ENCODE measurements at places on chromosomes 3 and 15.

- DNase-seq, result no peak
Observed at GRCh38 chr15:50624616-50625168, 61.9 kb downstream of the TRPM7 start.

DNA sequence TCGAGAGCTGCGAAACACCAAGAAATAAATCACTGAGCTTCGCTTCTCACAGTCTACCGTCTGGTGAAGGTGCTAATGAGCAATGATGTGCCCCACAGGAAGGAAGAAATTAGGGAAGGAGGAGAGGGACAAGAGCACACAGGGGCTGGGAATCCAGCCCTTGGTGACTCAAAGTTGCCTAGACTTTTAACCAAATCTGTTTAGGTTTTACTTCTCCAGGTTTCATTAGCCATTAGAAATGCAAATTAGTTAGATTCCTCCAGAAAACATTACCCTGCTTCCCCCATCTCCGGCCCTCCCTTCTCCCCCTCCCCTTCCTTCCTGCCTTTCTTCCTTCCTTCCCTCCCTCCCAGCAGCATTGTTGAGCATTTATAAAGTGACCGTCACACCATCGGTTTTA lies 59.3 kb upstream of the UBE2E1 start:
- no peak for DNase-seq

DNA sequence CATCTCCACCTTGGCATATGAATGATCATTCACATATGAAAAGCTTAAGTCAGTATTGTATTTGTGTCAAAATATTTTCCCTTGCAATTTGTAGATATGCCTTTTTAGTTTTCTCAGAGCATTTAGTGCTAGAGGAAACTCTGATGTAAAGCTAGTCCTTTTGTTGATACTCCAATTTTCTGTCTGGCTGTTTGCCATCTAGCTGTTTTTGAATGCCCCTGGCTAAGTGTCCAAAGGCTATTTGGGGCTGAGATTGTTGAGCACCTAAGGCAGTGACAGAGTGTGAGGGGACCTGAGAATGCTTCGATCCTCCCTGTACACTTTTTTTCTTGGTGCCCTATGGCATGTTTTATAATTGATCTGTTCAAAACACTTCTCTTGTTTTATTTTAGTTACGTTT lies 3.1 kb downstream of the SLC51B start:
- DNase-seq, result no peak

DNA sequence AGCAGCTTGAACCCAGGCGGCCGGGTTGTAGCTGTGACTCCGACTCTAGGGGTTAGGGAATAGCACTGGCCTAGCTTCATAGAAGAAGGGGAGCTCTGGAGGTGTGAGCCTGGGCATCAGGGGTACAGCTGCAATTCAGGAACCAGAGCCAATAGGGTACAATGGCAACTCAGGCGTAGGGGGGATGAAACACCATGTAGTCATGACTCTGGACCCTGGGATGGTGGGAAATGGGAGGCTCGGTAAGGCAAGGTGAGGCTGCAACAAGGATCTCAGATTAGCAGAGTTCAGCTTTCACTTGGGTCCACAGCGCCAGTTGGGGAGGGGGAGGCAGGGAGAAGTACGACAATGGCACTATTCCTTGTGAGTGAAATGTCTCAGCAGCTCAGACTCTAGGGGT lies 210.2 kb upstream of the LYSMD4 start:
- DNase-seq, result no peak

DNA sequence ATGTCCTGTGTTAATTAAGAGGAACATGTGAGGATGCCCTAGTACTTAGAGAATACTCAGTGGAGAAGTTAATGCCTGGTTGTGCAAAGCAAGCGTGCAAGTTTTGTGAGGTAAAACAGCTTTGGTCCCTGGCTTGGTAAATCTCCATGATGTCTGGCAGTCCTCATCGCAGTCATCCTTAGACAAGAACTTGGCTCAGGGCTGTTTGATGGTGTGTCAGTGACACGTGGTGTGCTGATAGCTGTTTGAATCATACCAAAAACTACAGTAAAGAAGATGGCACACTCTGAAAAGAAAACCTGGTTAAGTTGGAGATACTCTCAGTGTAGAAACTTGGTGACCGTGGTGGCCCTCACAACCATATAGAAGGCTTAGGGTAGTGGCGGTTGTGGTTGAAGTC lies 361.7 kb downstream of the FEZF2 start:
- DNase-seq, result no peak

- DNase-seq, result no peak
Observed at GRCh38 chr15:62612771-62613170, 429.8 kb upstream of the TPM1 start.

DNA sequence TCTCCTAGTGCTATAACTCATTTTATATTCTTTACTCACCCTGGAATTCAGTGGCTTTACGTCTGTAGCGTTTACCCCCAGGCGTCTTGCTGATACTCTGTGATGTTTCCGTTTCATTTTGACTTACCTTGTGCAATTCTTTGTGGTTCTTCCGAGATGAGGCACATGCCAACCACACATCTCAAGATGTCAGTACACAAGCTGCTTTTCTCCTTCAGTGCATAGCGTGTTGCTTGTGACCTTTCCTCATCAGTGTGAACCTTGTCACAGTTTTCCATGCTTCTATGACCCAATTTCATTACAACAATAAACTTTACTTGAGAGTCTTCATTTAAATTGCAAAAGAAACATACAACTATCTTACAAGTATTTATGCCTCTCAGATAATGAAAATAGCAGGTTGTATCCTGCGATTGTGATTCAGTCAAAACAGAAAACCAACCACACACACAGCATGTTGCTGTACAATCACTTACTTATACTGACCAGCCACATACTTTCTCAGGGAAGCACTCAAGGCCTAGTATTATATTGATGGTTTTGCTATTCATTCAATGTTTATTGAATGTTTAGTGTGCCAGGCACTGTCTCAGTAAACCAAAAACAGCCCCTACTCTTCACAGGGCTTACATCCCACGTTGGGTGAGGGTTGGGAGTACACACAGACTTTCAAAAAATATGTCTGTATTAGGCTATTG lies 4.6 kb upstream of the TBL1XR1 start:
- no peak for DNase-seq

DNA sequence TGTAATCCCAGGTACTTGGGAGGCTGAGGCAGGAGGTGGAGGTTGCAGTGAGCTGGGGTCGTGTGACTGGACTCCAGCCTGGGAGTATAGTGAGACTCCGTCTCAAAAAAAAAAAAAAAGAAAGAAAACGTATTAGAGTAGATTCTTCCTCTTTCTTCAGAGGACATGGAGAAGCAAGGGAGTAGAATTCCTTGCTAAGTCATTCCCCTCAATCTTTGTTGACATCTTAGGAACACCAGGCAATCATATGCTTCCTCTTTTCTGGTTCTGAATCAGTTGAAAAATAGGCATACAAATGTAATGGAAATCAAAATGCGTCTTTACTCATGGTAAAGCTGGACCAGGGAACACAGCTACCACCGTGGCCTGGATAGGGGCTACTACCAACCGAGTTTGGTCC lies 38.3 kb upstream of the ATOSA start:
- no peak for DNase-seq

DNA sequence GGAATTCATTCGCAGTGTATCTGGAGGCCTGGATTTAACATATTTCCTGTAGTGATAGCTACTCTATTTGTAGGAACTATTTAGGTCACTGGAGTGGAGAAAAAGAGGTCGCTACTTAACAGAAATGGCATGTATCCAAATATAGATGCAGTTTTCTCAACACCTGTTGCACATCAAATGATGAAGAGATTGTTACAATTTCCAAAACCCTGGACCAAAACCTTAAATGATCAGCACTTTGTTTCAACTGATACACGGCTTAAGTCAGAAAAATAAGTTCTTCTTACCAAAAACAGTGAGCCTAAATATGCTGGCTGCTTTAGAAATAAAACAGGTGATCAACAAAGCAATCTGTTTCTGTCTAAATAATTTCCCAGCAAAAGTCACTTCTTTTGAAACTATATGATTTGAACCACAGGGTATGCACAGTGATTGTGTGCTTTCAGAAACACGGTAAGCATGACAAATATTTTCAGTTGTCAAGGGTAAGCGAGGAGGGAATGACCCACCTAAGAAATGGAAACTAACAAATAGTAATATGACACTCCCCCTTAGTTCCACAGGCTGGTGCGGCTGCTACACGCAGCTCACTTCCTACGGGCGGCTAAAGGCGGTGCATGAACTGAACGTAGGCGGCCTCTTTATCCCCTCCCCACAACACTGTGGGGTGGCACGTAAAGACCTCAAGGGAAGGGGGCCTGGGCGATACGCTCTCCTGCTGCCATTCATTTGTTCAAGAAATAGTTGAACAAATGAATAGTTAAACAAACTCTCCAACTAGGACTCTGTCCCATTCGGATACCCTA lies 1.1 kb downstream of the EHD4 start:
- DNase-seq, result peak; percentile 78

DNA sequence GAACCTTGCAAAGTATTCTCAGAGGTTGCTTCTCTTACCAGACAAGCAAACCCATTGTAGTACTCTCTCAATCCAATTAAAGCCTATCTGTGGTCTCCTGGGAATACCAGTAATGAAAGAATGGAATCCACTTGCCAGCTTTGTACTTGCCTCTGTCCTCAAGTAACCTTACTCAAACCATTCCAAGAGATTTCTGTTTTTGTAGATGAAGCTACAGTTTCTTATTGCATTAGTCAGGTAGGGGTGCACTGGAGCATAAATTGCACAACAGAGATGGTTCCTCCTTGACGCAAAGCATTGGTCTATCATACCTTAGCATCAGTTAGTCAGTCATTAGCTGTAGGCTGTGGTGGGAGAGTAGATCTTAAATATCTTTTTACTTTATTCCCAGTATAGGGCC lies 52.9 kb downstream of the BTLA start:
- DNase-seq, result no peak

Data from DMS53 (cell line).